Pancreas (tissue), 10 donors: ENCODE measurements at places on chromosomes 11 and 22. TPM values are rescaled to one million over a fixed set of nuclear protein-coding genes. Genes with fewer than 3 reads are reported as not detected.

TSGA10IP gene
- not detected for total RNA-seq

UBE2L3 gene
- total RNA-seq: 16.9 TPM

CABP7 gene
- 1.7 TPM for total RNA-seq

POTEH gene
- total RNA-seq: not detected
